Esophagus muscularis mucosa (tissue), 4 donors: ENCODE measurements at places on chromosomes 7 and 10. TPM values are rescaled to one million over a fixed set of nuclear protein-coding genes. Genes with fewer than 3 reads are reported as not detected.

Gene METTL27
- total RNA-seq: 4.0 TPM

DNA sequence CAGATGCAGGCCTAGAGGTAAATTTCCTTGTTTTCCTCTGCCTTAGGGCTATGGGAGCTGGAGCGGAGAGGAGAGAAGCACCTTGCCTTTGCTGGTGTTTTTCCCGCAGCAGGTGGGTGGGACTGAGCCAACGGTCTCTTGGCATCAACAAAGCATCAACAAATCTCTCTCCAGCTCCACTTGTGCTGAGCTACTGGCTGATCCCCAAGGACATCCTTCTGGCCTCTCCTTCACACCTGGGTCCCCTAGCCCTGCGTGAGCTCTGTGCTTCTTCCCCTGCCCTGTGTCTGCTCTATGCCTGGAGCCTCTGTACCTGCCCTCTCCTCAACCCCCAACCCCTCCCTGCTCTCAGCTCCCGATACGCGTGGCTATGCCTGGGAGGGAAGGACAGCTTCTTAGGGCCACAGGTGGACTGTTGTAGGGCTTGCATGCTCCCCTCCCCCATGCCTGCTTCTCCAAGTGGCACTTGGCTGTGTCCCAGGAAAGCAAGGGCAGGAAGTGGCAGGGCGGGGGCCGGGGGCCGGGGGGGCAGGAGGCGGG is 3.2 kb upstream of the CLDN4 start:
- no peaks in the 10 kb centered on the region for H3K36me3 ChIP-seq
- no peaks in the 10 kb centered on the region for H3K27me3 ChIP-seq
- DNase-seq: no peak
- no peak overlapping the region for H3K27ac ChIP-seq

Gene CDK1
- total RNA-seq: 0.66 TPM

DNA sequence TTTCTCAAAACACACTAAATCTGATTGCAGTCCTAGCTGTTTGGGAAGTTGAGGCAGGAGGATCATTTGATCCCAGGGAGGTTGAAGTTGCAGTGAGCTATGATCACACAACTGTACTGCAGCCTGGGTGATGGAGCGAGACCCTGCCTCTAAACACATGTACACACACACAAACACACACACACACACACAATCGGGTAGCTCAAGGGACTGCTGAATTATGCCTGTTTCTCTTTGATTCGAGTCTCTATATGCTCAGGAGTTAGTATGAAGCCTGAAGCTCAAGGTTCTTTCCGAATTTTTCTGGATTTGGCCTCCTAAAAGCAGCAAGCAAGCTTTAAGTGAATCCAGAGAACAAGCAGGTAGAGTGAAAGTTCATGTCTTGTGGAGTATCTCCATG is 22.5 kb downstream of the PRTFDC1 start:
- H3K27ac ChIP-seq: no peak overlapping the region
- H3K4me3 ChIP-seq: no peak overlapping the region
- no peaks in the 10 kb centered on the region for H3K4me1 ChIP-seq
- no peak for DNase-seq

- H3K4me1 ChIP-seq: peaks cover 21% of the 10 kb centered on the region
- H3K4me3 ChIP-seq: peak within 1 kb of the TSS; percentile 76
- DNase-seq: no peak
These were observed at the start of gene DENND11 for GRCh38 chr7:141702047-141702567. DENND11 (minus strand) TSS chr7:141702166; CDS start chr7:141702153, 13 bp downstream.

Gene KLF14
- total RNA-seq: not detected

- no peak overlapping the region for H3K27ac ChIP-seq
- no peak overlapping the region for H3K4me3 ChIP-seq
- H3K27me3 ChIP-seq: no peaks in the 10 kb centered on the region
- no peaks in the 10 kb centered on the region for H3K36me3 ChIP-seq
- DNase-seq: no peak
These were observed 213.7 kb downstream of the FOXP2 start for GRCh38 chr7:114628362-114628761.

GRCh38 chr7:105826143-105826542 is 50.3 kb downstream of the ATXN7L1 start:
- H3K27ac ChIP-seq: no peak overlapping the region
- no peaks in the 10 kb centered on the region for H3K36me3 ChIP-seq
- H3K4me3 ChIP-seq: no peak overlapping the region
- no peak for DNase-seq
- peaks cover 28% of the 10 kb centered on the region for H3K4me1 ChIP-seq
- H3K27me3 ChIP-seq: no peaks in the 10 kb centered on the region

DNA sequence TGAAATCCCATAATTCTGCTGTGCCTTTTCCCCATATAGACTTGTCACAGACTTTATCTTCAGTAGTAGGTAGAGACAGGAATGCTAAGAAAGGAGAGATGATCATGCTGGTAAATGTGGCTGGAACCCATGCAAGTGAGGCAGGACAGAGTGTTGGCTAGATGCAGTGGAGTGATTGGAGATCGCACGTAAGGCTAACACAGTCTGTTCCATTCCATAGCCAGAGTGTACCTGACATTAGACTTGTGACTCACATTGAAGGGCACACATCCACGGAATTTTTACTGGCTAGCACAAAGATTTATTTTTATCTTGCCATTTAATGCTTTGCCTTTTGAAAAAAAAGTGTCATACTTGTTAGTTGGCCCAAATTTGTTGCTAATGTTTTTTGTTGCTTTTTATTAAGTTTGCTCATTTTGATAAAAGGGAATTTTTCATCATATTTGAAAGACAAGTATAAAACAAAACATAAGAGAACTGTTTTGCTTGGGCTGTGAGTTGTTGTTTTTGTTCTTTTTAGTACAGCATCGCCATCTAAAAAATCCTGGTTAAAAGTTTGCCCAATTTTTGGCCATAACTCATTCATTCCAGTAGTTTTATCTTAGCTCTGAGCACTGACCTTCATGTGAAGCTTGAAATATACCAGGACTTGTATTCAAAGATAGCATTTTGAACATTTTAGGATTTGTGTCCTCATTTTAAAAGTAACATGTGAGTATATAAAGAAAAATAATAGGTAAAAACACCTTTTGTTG is 81.0 kb downstream of the CPED1 start:
- peak overlapping the region; percentile 42 for H3K27ac ChIP-seq
- no peak for DNase-seq
- no peak overlapping the region for H3K4me3 ChIP-seq
- H3K27me3 ChIP-seq: no peaks in the 10 kb centered on the region
- H3K4me1 ChIP-seq: peaks cover 11% of the 10 kb centered on the region
- no peaks in the 10 kb centered on the region for H3K36me3 ChIP-seq

GRCh38 chr10:34647875-34648865 is 166.9 kb downstream of the PARD3 start:
- H3K4me1 ChIP-seq: peaks cover 22% of the 10 kb centered on the region
- H3K36me3 ChIP-seq: no peaks in the 10 kb centered on the region
- H3K27me3 ChIP-seq: no peaks in the 10 kb centered on the region
- no peak for DNase-seq
- no peak overlapping the region for H3K27ac ChIP-seq

Gene GARIN1A
- total RNA-seq: 1.6 TPM

Gene LIPF
- total RNA-seq: not detected

DNA sequence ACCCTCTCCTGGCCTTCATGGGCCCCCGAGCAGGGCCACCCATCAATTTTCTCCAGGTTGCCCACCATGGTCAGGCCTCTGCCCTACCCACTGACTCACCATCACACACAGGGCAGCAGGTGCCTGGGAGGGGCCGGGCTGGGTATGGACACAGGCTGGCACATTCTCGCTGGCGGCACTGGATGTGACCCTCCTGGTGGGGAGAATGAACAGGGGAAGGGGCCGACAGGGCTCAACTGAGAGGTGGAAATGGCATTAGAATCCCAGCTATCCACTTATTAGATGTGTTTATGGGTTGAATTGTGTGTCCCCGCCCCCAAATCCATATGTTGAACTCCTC is 16.4 kb downstream of the KCP start:
- no peak overlapping the region for H3K27ac ChIP-seq
- H3K36me3 ChIP-seq: no peaks in the 10 kb centered on the region
- H3K27me3 ChIP-seq: no peaks in the 10 kb centered on the region
- H3K4me1 ChIP-seq: no peaks in the 10 kb centered on the region
- no peak overlapping the region for H3K4me3 ChIP-seq

GRCh38 chr7:19617901-19618300 is 90.9 kb downstream of the POLR1F start:
- H3K36me3 ChIP-seq: no peaks in the 10 kb centered on the region
- no peak overlapping the region for H3K27ac ChIP-seq
- no peak for DNase-seq
- H3K4me3 ChIP-seq: no peak overlapping the region
- no peaks in the 10 kb centered on the region for H3K4me1 ChIP-seq
- no peaks in the 10 kb centered on the region for H3K27me3 ChIP-seq

DNA sequence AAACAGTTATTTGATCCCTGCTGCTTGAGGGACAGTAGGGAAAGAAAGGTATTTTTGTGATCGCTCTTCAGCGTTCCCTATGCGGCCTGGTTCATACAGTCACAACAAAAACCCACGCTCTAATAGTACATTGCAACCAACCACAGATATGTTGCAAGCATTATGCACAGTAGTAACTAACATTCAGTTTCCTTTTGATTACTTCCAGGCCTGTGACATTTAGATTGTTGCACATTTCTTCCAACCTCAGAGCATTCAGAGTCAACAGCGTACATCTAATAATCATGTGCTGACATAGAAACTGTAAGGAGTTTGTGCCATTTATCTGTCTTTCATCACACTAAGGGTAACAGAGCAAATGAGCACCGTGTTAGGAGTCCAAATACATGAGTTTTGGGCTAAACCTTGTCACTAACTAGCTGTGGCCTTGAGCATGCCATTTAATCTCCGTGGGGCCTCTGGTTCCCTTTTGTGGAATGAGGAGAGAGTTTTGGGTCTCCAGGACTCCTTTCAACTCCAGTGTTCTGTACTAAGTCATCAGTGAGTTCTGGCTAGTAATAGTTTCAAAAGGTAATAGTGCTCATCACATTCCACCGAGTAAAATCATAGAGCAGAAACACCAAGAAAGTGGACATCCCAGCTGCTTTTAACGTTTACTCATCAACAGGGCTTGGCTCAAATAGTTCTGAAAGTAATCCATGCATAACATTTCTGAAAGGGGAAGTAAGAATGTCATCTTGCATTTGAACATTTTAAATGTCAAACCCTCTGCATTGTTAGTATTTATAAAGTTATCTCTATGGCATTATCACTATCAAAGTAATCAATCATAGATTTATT is 99.0 kb upstream of the FZD1 start:
- H3K27ac ChIP-seq: no peak overlapping the region
- no peaks in the 10 kb centered on the region for H3K4me1 ChIP-seq
- H3K27me3 ChIP-seq: no peaks in the 10 kb centered on the region
- no peak for DNase-seq
- no peaks in the 10 kb centered on the region for H3K36me3 ChIP-seq

- H3K27me3 ChIP-seq: no peaks in the 10 kb centered on the region
- DNase-seq: no peak
- H3K36me3 ChIP-seq: no peaks in the 10 kb centered on the region
These were observed 79.0 kb downstream of the AUTS2 start for GRCh38 chr7:69677054-69677852.

- no peaks in the 10 kb centered on the region for H3K27me3 ChIP-seq
- no peak overlapping the region for H3K4me3 ChIP-seq
- DNase-seq: no peak
- H3K36me3 ChIP-seq: no peaks in the 10 kb centered on the region
- no peaks in the 10 kb centered on the region for H3K4me1 ChIP-seq
- no peak overlapping the region for H3K27ac ChIP-seq
These were observed 106.9 kb downstream of the LMBR1 start for GRCh38 chr7:156785998-156786543.
